ENCODE measurements at places on chromosomes 7 and 10.
A peak's percentile ranks its signal among the peaks of the same experiment; 100 is the strongest.

DNA sequence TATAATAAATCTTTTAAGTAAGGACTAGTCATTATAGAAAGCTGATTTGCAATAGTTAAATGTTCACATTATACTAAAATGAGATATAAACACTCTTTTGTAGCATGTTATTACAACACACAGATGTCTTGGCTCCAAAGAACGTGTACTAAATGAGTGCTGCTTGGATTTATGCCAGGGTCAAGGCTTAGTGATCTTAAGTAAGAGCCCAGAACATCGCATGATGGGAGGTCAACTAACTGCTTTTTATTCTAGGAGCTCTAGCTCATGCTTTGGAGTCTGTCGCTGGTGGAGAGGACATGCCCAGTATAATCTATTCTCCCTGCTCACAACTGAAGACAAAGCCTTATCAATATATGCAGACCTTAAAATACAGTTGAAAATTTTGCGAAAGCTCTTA is 315.1 kb downstream of the BBS9 start:
- no peak for DNase-seq

- no peak for DNase-seq
Measured at GRCh38 chr7:130463553-130464434, 23.0 kb upstream of the CEP41 start.

- DNase-seq = no peak
Measured at GRCh38 chr10:58322835-58323209, 12.0 kb upstream of the UBE2D1 start.

GRCh38 chr10:73644015-73644743 is 2.9 kb upstream of the MYOZ1 start:
- peak; percentile 53 for DNase-seq

- DNase-seq = no peak
Measured at GRCh38 chr7:12007576-12007975, 175.6 kb upstream of the THSD7A start.

DNA sequence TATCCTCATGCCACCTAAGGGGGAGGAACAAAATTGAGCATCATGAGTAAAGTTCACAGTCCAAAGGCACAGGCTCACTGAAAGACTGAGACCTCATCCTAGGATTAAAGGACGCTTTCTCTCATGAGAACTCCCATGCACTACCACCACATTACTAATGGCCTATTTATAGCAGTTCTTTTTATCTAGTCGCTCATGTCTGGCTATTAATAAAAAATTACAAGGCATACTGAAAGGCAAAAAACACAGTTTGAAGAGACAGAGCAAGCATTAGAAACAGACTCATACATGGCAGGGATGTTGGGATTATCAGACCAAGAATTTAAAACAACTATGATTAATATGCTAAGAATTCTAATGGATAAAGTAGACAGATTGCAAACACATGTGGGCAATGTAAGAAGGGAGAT is 46.0 kb upstream of the CDK13 start:
- no peak for DNase-seq

GRCh38 chr10:43906490-43906889 is 257.8 kb upstream of the ZNF32 start:
- no peak for DNase-seq

GRCh38 chr7:17329440-17329839 is 31.0 kb downstream of the AHR start:
- DNase-seq = no peak

DNA sequence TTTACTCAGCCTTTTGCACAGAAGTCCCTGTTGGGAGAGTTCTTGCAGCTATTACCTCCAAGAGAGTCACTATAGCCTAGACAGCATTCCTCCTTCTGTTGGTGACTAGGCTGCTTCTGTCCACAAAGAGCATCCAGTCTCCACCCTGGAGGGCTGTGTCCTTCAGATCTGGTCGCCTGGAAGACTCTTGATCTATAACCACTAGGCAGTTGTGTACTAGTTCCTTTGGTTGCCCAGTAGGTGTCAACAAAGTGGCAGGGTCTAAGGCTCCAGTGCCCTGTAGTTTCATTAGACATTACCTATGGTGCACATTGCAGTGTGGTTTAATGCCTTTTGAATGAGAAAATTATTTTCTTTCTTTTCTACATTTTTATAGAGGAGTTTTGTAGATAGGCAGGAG is 11.3 kb upstream of the AKR1C2 start:
- no peak for DNase-seq

DNA sequence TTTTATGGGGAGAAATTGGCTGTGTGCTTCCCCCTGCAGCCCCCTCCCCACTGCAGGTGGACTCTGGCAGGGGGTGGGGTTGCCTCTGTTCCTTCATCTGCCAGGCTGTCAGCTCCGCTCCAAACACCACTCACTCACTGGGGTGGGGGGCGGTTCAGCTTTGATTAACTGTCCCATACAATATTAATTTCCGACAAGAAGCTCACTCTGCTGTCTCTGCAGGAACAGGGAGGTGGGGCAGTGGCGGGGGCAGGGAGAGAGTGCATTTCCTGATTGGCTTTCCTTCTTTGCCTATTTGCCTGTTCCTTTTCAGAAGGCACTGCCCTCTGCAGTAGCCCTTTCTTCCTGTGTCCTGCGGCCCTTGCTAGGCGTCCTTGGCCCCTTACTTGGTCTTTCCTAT is 500.8 kb downstream of the PLXNA4 start:
- no peak for DNase-seq

GRCh38 chr7:111174510-111174909 is 83.6 kb downstream of the LRRN3 start:
- no peak for DNase-seq

DNA sequence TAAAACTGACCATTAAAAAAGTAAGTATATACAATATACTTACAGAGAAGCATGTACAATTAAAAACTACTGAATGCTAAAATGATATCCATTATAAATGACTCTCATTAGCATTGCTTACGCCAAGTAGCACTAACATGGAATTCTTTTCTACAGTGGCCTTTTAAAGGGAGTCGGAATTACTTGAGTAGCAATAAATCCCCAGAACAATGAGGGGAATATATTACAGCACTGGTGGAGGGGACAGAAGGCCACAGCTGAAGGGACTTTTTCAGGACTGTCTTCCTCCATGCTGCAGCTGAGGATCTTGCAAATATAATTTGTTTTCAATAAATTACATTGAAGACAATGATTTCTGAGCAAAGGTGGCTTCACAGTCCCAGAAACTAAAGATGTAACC is 97.0 kb downstream of the ALOX5 start:
- no peak for DNase-seq

DNA sequence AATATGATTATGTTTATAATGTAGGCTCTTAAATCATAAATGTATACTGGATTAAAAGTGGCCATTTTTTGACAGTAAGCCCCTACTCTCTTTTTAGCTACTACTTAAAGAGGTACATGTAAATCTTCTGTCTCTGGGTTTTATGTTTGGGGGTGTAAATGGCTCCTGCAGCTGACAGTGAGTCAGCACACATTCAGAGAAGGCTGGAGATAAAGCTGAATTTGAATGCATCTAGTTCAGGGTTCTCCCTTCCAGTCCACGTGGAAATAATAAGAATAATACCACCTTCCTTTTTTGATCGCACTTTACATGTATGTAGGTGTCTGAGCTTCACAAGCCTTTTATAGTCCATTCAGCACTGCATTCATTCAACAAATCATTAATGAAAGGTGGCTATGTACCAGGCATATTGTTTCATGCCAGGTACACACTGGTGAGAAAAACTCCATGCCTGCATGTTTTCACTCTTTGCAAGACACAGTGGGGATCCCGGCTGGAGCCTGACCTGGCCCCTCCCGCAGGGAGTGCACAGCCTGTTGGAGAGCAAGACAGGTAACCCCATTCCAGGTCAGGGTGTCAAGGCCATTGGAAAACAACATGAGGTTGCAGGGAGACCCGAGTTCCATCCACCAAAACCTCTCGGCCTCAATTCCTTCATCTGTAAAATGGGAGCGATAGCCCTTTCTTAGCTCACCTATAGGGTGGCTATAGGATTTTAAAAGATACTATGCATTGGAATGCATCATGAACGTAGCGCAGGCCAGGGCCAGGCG is 107.5 kb upstream of the ANLN start:
- DNase-seq = no peak

DNA sequence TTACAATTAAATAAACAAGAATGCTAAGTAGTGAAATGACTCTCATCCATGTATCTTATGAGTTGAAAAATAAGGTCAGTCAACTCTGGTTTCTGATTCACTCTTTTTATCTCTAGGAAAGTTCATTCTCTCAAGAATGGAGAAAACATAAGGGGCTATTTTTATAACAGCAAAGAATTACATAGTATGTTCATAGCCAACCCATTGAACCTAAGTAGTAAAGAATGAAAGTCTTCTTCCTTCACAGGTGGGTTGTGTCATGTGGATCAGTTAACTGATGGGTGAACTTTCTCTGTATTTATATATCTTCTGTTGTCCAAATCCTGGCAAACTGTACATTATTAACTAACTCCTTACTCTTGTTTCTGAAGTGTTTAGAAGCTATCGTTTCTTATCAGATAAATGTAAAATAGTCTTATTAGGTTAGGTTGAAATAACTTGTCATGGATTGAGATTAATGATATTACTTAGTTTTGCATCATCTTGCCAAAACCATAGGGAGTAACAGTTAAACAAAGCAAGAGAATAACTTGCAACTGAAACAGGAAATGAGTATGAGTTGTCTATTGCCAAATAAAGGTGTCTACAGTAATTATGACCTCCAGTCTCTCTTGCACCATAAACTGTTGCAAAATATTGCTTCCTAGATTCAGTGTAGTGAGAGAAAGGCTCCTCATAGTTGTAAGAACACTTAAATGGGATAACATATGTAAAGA is 86.8 kb downstream of the ANKRD7 start:
- DNase-seq = no peak

- no peak for DNase-seq
Measured at GRCh38 chr10:74851831-74852230, 25.4 kb downstream of the KAT6B start.

DNA sequence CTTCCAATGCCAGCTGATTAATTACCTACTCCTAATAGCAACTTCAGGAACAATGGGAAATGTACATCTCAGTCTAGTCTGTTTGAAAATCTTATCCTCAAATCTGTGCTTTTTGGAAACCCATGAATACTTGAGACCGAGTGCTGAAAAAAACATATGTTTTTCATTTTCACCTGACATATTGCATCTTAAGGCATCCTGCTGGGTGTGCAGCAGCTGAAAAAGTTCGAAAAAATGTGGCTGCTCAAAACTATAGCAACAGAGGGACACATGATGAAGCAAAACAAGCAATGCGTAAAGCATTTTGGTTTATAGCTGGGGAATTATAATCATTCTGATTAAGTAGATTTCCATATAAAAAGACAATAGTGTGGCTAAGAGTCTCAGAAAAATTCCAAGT is 218.0 kb downstream of the CREB5 start:
- DNase-seq = no peak

- DNase-seq = no peak
Measured at GRCh38 chr10:86970162-86970981, 2.1 kb downstream of the ADIRF start.

GRCh38 chr7:113285411-113285810 is 167.1 kb upstream of the SMIM30 start:
- DNase-seq = no peak

- DNase-seq = no peak
Measured at GRCh38 chr7:72476608-72477305, 64.6 kb upstream of the CALN1 start.

DNA sequence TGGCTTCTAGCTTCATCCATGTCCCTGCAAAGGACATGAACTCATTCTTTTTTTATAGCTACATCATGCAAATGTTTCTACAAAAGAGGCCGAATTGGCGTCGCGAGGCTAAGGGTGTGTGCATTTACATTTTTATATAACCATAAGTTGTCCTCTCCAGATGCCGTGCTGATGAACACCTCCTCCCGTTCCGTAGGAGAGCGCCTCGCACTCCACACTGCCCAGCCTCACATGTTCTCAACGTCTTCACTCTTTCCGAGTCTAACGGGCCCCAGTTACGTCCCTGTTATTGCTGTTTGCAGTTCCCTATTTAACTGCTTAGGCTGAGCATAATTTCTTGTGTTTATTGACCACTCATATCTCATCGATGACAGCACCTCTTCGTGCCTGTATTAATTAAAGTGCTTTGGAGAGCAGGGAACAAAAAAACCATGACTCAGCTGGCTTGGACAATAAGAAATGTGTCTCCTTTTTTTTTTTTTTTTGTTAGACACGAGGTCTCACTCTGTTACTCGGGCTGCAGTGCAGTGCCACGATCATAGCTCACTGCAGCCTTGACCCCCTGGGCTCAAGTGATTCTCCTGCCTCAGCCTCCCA is 113.5 kb upstream of the SDK1 start:
- no peak for DNase-seq

DNA sequence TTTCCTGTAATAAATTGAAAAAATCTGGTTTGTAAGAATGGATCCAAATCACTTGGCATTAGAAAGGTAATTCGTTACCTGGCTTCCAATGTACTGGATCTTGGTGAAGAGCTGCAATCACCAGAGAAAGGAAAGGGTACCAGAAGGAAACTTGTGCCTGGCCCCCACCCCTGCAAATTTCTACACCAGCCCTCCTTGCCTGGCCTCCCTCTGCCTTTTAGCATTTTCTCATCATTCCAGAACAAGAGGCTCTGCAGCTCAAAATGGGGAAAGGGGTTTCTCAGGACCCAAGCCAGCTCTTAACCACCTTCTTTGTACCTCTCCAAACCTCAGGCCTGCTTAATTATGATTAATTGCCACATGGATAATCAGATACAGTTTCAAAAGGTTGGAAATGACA is 612.8 kb upstream of the MGMT start:
- DNase-seq = no peak

DNA sequence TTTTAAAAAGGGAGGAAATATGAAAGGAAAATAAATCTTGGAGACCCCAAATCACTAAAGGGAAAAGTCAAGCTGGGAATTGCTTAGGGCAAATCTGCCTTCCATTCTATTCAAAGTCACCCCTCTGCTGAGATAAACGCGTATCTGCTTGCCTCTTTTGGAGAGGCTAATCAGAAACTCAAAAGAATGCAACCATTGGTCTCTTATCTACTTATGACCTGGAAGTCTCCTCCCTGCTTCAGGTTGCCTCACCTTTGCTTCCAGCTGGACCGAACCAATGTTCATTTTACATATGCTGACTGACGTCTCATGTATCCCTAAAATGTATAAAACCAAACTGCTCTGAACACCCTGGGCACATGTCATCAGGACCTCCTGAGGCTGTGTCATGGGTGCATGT is 14.7 kb downstream of the ATAD1 start:
- no peak for DNase-seq
